ENCODE measurements at places on chromosomes 3 and 15.

GRCh38 chr15:98866511-98866910 is 141.1 kb downstream of the PGPEP1L start:
- no peak for DNase-seq

GRCh38 chr15:43103907-43104306 is 1.9 kb downstream of the UBR1 start:
- no peak for DNase-seq

GRCh38 chr3:178172121-178172520 is 364.1 kb upstream of the KCNMB2 start:
- DNase-seq = no peak

DNA sequence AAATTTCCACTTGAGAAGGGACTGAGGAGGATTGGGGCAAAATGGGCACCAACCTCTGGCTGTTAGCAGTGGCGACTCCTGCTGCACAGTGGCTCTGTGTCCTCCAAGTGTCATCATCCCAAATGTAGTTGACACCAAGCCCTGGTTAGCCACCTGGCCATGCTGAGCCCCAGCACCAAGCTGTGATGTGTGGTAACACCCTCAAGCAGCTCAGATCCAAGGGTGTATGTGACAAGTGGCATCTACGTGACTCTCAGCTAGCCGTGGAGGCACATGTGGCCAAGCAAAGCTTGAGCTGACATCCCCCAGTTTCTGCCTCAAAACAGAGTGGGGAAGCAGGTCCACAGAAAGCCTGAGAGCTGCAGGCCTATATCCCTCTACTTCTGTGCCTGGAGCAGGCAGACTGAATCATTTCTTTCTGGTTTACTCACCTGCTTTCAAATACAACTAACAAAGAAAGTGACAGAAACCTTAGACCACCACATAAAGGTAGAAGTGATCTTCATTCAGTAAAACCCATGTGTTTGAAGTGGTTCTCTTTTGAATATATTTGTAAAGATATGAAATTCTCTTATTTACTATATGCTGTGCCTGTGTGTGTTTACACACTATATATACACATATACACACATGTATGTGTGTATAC is 40.0 kb downstream of the FOXP1 start:
- peak; percentile 8 for DNase-seq

- no peak for DNase-seq
Observed at GRCh38 chr15:34721802-34722438, 32.9 kb downstream of the GJD2 start.

- no peak for DNase-seq
Observed at GRCh38 chr3:184508938-184509337, 52.6 kb upstream of the EPHB3 start.

DNA sequence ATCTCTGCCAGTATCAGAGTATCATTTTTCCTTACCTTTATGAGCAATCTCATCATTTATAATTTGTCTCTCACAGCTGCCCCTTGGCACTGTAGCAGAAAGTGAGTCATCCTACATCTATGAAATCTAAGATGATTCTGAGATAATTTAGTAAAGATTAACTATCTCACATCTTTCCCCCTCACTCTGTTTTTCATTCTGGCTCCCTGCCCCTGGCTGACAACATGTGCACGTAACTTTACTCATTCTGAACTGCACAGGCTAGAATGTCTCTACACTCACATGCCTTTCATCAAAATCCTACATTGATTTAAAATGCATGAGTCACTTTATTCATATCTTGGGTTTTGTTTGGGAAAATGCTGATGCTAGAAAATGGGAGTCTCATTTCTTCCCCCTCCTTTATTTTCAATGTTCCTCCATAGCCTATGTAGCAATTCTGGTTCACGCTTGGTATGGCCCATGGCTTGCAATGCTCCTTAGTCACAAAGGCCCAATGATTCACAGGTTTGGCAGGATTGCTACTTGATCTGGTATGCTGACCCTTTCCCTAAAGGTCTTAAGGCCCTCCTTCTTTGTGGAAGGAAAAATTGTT is 838.5 kb downstream of the TUSC7 start:
- no peak for DNase-seq

GRCh38 chr3:54004335-54004734 is 112.7 kb upstream of the SELENOK start:
- DNase-seq = no peak

- DNase-seq = no peak
Observed at GRCh38 chr3:169060037-169060436, 603.5 kb downstream of the MECOM start.

DNA sequence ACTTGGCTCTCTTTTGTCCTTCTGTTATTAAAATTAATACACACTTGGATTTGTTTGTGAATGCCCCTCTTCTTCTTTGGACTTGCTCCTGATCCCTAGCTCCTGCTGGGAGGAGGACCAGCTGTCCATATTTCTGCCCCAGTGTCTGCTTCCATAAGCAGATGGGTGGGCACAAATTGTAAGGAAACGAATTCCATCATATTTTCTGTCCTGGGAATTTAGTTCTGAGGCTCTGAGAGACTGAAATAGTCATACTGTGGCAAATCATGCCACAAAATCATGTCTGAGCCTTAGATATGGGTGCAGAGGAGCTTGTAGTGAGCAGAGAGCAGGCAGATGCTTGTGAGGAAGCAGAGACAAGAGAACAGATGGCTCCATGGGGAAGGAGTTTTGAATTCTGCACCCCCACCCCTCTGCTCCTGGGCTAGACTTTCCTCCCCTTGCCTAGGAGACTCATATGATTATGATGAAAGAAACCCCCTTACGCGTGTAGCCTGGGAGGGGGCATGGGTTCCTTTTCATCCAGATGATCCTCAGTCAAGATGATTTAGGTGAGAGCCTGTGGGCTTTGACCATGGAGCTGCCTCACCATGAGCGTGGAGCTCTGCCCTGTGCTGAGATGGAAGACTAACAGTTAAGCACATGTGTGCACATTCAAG is 50.6 kb downstream of the SV2B start:
- DNase-seq = no peak

GRCh38 chr3:61443886-61444285 is 117.5 kb upstream of the PTPRG start:
- DNase-seq = no peak

DNA sequence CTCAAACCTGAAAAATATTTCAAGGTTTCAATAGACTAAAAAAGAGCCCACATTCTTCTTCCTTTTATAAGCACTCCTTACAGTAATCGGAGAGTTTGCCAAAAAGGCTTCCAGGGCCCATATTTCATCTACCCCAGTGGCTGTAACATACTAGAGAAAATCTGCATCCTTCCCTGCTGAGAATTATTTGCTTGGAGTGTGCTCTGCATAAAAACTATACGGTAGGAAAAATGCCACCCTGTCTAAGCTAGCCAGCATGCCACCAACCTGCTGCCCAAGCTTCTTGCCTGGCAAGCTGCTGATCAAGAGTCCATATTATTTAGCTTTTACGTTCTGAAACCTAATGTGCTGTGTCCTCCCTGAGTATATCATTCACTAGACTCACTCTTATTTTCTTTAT is 107.1 kb downstream of the FGF12 start:
- DNase-seq = no peak

- no peak for DNase-seq
Observed at GRCh38 chr3:130661140-130661891, 85.3 kb downstream of the PIK3R4 start.

GRCh38 chr3:59469948-59470723 is 420.3 kb upstream of the CFAP20DC start:
- no peak for DNase-seq

DNA sequence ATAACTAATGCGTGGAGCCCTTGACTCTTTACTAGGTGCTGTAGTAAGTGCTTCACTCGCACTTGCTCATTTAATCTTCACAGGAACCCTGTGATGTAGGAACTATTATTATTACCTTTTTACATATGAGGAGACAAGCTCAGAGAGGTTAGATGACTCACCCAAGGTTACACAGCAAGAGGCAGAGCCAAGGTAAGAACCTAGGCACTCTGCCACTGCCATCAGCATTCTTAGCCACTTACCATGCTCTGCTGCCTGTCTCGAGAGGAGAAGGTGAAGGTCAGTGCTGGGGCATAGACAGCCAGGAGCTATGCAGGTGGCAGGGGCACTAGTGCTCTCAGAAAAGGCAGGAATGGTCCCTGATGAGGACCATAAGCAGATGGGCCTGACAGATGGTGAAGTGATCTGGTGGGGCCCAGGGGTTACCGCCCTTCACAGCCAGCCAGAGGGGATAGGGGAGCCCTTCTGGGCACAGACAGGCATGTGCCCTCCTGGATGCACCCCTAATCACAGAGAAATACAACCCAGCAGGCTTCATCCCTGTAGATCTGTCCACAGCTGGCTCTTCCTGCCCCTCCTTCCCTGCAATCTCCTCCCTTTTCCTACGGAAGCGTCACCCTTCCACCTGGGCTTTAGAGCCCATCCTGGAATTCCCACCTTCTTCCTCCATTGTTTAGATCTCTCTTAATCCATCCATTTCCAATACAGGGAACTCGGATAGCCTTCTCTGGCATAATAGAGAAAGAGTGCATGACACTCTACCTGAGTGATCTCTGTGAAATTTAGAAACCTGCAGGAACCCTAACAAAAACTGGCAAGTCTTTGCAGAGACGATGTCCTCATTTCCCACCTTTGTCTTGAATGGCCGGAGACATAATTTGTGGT is 26.9 kb downstream of the ABTB1 start:
- no peak for DNase-seq

Data from stimulated activated CD4-positive, alpha-beta T cell treated with anti-CD3 and anti-CD28 coated beads, Interleukin-12 subunit alpha, Interleukin-12 subunit beta, amount 100 ng/mL, for 48 hours (primary cell).